Forelimb muscle (tissue), 1 donor: ENCODE measurements at places on chromosomes 13 and 19. TPM values are rescaled to one million over a fixed set of nuclear protein-coding genes. Genes with fewer than 3 reads are reported as not detected.

Gene OLFM4
- 0.85 TPM for polyA plus RNA-seq

Gene FAM124A
- polyA plus RNA-seq: 1.6 TPM

Gene AZU1
- polyA plus RNA-seq: 1.7 TPM

Gene LIPE
- 11.1 TPM for polyA plus RNA-seq

Gene ABCC4
- polyA plus RNA-seq: 3.3 TPM

Gene ZNF177
- polyA plus RNA-seq: 5.5 TPM

Gene ZNF333
- 22.0 TPM for polyA plus RNA-seq

Gene ZNF730
- 3.0 TPM for polyA plus RNA-seq

Gene PRR22
- 2.2 TPM for polyA plus RNA-seq

- DNase-seq: no peak
These were observed 583 bp downstream of the PCDH8 start for GRCh38 chr13:52847682-52848432.

GRCh38 chr13:102286326-102286725, 115.5 kb downstream of the FGF14 start:
- no peak for DNase-seq

DNA sequence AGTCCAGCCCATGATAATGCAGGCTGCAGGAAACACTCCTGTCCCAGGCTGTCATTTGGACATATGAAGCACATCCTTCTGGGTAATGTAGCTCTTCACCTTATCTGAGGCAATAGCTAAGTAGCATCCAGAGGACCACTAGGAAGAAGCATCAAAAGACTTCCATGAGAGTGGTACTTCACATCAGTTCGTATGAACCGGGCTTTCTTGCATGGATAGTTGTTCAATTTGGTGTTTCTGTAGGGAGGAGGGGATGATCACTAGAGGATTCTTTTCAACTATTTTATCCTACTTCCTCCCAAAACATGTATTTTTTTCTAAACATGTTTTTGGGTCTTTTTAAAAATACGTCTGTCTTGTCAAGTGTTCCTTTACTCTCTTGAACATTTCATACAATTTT, 12.9 kb downstream of the ZNF302 start:
- no peak for DNase-seq

DNA sequence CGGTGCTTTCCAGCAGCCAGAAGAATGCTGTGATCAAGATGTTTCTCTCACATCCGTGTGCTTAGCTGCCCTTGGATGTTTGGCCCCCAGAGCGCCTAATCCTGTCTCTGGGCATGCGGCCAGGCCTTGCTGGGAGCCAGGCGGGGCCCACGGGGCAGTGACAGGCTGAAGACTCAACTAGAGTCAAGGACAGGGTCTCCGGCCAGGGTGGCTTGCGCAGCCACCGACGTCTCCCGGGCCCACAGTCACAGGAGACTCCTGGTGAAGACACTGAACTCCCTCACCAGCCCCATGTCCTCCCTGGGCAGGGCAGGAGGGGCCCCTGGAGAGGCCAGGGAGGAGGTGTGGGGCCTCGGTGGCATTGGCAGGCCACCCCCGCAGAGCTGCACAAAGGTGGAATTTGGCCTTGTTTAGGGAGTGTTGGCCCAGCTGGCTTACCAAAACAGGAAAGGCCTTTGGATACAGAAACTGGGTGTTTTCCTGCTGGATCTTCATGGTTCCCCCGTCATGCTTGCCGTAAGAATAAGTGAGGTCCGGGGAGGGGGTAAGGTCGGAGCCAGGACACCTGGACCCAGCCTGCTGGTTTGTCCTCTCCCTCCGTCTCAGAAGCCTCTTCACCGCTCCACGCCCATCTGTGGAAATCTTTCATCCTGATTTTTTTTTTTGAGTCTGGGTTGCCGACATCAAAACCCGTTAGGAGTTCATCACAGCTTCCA, 10.0 kb upstream of the NDUFS7 start:
- DNase-seq: no peak

DNA sequence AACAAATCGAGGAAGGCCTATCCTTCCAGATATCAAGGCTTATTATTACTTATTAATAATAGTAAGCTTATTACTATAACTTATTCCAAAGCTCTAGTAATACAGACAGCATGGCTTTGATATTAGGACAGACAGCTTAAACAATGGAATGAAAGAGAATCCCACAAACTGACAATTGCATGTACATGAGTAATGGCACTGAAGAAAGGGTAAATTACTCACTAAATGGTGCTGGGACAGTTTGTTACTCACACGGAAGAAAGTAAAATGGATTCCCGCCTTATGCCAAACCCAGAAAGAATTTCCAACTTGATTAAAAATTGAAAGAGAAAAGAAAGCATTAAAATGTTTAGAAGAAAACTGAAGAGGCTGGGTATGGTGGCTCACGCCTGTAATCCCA, 60.3 kb downstream of the MIPEP start:
- DNase-seq: no peak

GRCh38 chr19:55276720-55277430, 3.0 kb downstream of the HSPBP1 start:
- DNase-seq: no peak

GRCh38 chr13:77345150-77345780, 18.4 kb upstream of the MYCBP2 start:
- no peak for DNase-seq

GRCh38 chr13:27504868-27505194, 54.5 kb upstream of the MTIF3 start:
- DNase-seq: no peak

DNA sequence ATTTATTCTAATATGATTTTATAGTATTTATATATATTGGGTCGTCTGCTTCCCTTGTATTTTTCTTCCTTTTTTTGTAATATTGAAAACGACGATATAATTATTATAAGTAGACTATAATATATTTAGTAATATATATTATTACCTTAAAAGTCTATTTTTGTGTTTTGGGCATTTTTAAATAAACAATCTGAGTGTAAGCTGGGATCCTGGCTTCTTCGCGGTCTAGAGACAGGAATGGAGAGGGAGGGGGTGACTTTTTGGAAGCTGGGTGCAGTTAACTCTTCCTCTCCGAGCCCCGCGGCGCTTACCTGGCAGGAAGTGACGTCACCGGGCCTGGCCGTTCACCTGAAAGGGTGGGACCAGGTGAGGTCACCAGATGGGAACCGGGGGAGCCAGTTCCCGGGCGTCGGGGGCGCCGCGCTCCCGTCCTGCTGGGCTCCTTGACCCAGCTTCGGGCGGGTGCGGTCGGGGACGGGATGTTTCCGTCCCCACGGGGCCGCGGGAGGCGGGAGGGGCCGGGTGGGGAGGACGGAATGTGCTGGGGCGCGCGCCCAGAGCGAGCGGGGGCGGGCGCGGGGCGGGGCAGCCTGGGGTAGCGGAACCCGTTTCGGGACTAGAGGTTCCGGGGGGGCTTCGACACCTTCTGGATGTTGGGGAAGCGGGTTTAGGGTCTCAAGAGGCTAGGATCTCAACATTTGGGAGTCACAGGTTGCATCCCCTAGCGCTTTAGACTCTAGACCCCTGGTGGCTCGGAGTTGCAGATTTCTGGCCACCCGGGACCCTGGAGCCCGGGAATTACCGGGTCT, 2.8 kb downstream of the ZFP36 start:
- no peak for DNase-seq

DNA sequence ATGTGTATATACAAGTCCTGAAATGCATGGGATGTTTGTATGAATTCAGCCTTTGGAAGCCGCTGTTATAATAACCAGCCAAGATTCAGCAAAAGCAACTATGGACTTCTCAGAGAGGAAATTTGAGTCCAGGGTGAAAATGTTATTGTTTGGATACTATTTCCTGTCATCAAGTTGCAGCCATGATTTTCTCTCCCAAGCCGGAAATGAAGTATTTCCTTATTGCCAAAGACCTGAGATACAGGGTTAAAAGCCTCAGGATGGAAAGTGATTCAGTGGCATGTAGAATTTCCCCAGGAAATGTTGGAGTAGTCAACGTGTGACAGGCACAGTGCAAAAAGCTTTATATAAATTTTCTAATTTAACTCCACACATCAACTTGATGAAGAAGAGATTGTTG, 133.9 kb downstream of the IRS2 start:
- no peak for DNase-seq

DNA sequence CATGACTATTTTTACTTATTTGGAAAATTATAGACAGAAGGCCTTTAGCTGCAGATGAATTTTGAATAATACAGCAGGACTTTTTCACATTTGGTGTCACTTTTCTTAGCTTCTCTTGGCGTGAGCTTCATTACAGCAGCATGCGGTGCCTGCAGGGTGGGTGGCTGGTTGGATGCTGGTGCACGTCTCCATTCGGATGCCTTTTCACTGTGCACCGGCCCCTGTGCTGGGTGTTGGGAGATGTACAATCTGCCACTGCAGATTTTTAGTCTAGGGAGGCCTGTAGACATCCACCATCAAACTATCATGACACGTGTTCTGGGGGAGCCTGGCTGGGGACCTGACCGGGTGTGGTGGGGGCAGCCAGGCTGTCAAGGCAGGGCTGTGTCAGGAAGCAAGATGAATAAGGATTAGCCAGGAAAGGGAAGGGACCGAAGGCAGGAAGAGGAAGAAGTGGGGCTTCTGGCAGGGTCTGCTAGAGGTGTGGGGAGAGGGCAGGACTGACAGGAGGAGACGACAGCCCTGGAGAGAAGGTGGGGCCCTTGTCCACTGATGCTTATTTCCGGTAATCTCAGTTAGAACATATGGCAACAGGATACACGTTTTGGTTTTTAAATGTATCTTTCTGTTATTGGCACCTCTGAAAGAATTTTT, 88.8 kb downstream of the ARHGEF7 start:
- no peak for DNase-seq

- no peak for DNase-seq
These were observed 4.1 kb downstream of the ATP11A start for GRCh38 chr13:112693831-112694497.

DNA sequence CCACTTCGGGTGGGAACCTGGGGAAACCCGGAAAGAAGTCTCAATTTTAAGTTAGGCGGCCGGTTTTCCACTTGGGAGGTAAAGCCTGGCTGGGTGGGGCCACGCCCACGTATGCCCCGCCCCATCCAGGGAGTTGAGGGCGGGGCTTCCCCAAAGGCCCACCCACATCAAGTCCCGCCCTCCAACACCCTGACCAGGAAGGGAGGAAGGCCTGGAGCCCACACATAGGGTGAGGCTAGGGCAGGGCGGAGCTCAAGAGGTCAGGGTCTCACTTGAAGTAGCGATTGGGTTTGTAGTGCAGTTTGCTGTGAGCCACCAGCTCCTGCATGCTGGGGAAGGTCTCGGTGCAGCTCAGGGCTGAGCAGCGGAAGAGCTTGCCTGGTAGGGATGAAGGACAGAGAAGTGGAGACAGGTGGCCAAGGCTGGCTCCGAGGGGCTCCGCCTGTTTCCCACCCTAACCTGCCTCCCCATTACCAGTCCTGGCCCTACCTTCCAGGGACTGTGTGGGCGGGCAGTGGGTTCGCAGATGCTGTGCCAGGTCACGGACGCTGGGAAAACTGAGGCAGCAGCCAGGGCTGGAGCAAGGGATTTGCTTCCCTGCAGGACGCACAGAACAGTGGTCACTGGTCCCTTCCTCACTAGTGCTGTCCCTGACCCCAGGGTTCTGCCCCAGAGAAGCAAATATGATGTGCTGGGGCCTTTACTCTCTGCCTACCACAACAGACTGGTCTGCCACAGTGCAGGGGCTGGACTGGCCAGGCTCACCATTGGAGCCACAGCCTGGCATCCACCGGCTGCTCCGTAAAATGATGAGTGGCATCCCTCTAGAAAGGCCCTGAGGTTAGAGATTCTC, 1.6 kb downstream of the ZNF414 start:
- DNase-seq: no peak

DNA sequence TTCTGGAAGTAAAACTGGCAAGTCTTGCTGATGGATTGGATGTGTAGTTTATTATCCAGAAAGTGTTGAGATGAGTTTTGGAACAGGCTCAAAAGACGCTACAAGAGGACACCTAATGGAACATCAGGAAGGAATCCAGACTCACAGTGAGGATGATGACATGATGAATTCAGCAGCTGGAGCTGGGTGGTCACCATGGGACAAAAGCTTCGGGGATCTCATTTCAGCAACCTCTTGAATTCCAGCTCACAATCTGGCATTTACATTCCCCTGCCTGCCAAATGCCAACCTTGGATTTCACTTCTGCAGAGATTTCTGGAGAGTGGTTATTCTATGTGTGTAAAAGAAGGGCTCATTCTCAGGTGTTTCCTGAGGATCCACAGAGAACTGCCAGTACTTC, 288.0 kb upstream of the TMTC4 start:
- DNase-seq: no peak

DNA sequence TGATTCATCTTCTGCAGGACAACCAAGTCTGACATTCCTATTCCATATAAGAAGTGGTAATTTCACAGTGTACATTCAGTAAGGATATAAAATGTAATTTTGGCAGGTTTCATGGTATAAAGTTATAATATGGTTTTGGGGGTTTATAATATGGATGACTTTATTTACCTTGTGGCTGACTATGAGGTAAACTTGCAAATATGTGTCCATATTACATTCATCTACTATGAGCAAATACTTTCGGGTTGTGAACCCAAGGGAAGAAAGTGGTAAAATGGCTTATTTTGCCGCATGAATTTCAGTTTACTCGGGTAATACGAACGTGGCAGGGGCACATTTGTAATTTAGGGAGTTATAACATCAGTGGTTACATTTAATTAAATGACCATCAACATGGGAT, 86.7 kb upstream of the TNFSF11 start:
- DNase-seq: no peak

- no peak for DNase-seq
These were observed at the start of gene HCST for GRCh38 chr19:35901854-35902661. Gene HCST (plus strand): TSS chr19:35902529. CDS start chr19:35902594, 65 bp downstream.

DNA sequence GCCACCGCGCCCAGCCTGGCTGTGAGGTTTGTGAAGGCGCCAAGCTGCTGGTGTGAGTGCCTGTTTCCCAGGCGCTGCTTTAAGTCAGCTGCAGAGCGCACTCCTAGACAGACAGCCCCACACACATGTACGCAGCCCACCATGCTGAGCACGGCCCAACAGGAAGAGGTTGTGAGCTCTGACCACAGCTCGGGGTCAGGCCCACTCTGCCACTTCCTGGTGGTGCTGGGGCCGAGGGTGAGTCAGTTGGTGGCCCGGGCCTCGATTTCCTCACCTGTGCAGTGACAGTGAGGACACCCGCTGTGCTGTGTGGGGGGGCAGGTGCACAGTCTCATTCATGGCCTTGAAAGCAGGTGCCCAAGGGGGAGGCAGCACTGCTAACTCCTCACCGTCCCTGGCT, 106.7 kb downstream of the KDM4B start:
- DNase-seq: no peak

DNA sequence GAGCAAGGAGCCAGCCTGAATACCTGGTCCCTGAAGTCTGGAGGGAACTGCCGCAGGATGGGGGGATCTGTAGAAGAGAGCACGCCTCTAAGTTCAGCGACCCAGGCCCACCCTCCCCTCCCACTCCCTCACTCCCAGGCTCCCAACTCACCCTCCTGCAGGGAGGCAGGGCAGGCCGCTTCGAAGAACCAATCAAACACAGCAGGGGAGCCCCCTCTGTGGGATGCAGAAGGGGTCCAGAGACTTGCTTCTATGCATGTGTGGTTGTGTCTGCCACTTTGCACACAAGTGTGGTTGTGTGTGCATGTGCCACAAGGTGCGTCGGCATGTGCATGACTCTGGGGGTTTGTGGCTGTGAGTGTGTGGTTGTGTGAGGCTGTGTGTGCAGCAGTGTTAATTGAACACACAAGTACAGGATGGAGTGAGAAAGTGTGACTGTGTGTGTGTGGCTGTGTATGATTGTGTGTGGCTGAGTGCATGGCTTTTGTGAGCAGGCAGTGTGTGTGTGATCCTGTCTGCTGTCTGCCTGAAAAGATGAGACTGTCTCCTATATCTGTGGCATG, 1.7 kb downstream of the DENND1C start:
- DNase-seq: no peak

- DNase-seq: no peak
These were observed 19.8 kb downstream of the LRRC4B start for GRCh38 chr19:50548191-50549058.
